ENCODE measurements at places on chromosomes 5 and 9.

DNA sequence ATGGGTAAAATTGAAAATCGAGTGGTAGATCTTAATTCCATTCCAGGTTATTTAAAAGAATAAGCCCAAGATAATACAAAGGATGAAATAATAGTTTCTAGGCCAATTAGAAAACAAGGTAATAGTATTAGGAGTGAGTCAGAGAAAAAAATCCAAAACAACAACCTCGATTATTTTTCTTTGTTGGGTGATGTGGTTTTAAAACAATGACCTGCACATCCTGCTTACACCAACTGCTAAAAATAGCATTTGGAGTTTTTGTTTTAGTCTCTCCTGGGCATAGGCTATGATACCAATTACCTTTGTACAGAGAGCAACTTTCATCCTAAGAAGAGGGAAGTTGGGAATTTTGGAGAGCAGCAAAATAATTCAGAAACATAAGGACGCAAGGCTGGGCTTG lies 101.7 kb upstream of the MYO10 start:
- DNase-seq: no peak

DNA sequence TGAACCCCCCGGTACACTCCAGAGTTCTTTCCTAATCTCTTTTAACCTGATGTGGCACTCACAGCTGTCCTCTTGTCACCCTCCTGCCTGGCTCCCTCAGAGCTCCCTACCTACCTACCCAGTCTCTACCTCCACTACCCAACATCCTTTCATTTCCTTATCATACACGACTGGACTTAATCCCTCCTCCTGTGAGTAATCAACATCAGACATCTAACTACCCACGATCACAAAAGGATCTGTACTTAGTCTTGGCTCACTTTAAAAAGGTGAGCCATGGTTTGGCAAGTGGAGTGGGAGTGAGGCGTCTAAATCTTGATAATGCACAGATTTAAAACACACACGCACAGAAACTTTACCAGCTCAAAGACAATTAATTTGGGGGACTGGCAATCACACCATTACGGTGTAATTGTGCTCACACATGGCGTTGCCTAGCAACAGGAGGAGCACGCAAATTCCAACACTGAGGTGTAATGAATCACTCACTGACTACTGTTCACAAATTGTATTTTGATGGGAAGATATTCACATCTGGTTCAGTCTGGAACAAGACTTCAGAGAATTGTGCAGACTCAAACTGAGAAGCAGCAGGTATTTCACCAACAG lies 235.9 kb downstream of the EPB41L4A start:
- no peak for DNase-seq

DNA sequence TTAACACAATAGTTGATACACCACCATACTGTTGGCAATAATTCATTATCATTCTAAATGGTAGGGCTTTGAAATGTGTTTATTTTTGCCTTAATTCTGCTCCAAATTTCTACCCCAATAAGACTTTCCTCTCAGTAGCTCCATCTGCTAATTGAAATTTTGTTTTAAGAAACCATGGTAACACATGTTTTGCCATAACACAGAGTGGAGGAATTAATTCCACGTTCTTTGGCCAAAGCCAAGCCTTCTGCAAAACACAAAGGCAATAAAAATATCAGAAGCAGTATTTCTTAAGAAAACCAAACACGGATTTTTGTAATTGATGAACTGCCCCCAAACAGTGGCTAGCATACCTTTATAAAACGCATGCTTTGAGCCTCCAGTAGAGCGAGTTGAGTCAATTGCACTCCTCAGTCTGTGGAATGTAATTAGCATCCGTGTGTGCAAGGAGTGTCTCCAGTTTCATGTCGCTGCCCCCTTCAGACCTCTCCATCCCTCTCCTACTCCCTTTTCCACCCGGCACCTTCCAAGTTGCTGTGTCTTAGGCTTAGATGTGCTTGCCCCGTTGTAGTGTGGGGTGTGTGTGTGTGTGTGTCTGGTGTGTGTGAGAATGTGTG lies 58.2 kb upstream of the CKS2 start:
- DNase-seq: no peak

GRCh38 chr9:5442400-5443011 lies 4.8 kb upstream of the PLGRKT start:
- no peak for DNase-seq

- no peak for DNase-seq
These were observed 12.5 kb upstream of the SEC16A start for GRCh38 chr9:136495238-136495800.

DNA sequence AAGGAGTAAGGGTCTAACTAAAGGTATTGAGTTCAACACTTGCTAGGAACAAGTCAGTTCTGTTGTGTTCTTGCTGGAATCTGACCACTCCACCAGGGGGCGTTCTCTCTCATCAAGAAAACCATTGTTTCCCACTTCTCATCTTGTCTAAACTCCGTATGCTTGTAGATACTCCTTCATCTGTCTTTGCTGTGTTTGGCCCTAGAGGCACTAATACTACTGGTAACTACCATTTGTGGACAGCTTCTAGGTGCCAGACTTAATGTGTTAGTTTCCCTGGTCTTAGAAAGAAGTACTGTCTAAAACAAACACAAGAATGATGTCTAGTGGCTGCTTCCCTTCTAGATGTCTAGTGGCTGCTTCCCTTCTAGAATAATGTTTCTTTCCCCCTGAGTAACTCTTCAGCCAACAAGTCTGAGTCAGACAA lies 18.7 kb upstream of the PTPDC1 start:
- DNase-seq: peak; percentile 26

GRCh38 chr9:22005021-22005701 lies 3.9 kb downstream of the CDKN2B start:
- no peak for DNase-seq

- no peak for DNase-seq
These were observed 1252.5 kb downstream of the EFNA5 start for GRCh38 chr5:106418196-106418595.

- DNase-seq: no peak
These were observed 146.4 kb downstream of the GRIA1 start for GRCh38 chr5:153636670-153637451.

GRCh38 chr9:105143136-105143430 lies 101.4 kb upstream of the SLC44A1 start:
- DNase-seq: no peak

GRCh38 chr5:112339761-112340160 lies 79.3 kb downstream of the EPB41L4A start:
- DNase-seq: no peak

- no peak for DNase-seq
These were observed 805.1 kb downstream of the NR2F1-AS1 start for GRCh38 chr5:92775711-92776615.

GRCh38 chr5:6483880-6484382 lies 35.3 kb downstream of the UBE2QL1 start:
- DNase-seq: no peak

DNA sequence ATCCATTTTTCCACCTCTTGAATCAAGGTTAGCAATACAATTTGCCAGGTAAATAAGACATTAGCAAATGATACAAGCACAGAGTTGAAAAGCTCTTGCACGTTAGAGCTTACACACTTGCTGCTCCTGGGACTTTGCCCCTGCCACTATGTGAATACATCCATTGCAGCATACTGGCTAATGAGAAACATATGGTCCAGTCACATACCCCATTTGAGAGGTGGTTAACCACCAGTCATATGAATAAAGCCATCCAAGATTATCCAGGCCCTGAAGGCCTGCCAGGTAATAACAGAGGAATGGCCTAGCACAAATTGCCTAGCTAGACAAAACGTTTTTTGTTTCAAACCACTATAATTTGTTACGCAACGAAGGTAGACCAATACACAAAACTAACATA lies 45.8 kb upstream of the FTMT start:
- no peak for DNase-seq

GRCh38 chr9:95350266-95350665 lies 32.8 kb upstream of the FANCC start:
- DNase-seq: no peak

DNA sequence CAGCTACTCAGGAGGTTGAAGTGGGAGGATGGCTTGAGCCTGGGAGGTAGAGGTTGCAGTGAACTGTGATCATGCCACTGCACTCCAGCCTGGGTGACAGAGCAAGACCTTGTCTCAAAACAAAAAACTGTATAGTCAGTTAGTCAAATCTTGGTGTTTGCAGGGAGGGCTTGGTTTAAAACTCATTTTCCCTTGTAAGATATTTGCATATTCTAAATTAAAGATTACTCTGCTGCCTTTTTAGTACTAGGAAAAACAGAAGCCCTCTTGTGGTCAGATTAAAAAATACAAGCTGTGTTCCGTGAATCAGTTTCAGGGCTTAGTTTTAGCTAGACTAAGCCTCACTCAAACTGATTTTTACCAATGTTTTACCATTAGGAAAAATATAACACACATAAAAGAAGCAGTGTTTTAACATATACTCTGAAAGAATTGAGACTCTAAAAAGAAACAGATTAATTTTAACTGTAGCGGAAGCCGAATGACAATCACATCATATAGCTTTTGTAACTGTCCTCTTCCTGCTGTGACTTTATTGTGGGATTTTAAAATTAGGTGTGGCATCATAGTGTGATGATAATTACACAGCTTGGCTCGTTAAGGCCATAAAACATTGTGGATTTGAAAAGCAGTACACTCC lies 84.9 kb upstream of the BASP1 start:
- DNase-seq: peak; percentile 17

GRCh38 chr9:92971121-92971520 lies 23.8 kb downstream of the FGD3 start:
- DNase-seq: no peak

- no peak for DNase-seq
These were observed 39.0 kb upstream of the DMXL1 start for GRCh38 chr5:119031905-119032304.

- no peak for DNase-seq
These were observed 216.0 kb downstream of the KDM4C start for GRCh38 chr9:6973762-6974161.

DNA sequence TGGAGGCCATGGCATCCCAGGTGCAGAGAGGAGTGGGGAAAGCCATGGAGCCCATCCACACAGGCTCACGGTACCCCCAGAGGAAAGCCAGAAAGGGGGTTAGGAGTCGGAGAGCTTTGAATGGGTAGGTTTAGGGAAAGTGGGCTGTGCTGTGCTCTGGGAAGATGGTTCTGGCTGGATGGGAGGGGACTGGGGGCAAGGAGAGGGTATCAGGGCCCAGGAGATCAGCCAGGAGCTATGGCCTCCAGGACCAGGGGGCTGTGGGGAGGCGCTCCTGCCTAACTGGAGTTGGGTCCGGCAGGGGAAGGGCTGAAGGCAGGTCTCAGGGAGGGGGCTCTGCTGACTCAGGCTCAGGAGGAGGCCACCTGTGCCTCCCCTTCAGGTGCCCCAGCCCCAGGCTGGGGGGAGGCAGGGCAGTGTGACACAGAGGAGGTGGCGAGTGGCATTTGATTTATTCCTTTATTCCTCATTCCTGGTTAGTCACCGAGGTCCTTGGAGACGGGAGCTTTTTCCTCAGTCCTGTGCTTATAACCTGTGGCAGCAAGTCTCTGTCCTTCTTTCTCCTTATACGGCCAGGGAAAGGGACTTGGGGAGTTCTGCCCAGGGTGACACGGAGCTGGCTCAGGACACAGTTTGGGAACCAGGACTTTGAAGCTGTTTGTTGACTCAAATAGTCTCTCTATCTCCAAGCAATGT lies 60.8 kb downstream of the TSTD2 start:
- DNase-seq: no peak

- no peak for DNase-seq
These were observed 228.1 kb downstream of the DRD1 start for GRCh38 chr5:175215906-175216305.

DNA sequence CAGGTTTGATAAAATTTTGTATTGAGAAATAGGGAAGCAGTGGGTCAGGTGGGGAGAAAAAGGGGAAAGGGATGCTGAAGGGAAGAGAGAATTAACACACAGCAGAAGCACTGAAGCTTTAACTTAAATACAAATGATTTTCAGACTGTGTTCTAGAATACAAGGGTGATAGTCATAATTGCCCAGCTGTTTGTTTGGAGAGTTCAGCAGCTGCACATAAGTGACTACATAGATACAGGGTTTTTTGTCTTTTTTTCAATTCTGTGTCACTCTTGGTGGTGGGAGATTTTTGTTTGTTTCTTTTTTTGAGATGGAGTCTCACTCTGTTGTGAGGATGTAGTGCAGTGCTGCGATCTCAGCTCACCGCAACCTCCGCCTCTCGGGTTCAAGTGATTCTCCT lies 590.4 kb upstream of the SEMA6A start:
- DNase-seq: no peak

DNA sequence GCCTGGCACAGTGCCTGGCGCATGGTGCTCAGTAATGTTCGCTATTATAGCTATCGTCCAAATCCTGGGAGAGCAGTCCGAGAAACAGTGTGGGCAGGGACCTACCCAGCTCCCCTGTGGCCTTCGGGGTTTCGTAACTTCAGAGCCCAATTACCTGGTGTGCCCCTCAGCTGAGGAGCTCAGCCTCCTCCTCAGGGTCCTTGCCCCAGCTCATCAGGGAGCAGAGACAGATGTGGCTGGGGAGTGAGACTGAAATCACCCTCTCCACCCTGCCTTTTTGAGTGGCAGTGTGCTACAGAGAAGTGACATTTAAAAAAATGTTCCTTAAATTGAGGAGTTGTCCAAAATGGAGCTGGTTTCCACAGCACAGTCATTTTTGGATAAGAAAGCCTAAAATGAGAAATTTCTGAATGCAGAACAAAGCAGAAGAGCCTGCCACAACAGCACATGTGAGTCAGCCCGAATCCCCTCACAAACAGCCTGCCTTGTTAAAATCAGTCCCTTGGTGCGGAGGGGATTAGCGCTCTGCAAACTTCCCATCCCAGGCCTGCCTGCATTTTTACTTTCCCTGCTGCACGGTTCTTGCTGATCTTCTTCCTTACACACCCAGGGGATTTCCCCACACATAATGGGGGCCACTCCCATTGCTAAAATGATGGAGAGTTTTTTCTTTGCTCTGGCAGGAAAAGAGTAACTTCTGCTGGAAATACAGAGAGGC lies 78.1 kb upstream of the PITX1 start:
- no peak for DNase-seq

- no peak for DNase-seq
These were observed 1416.0 kb downstream of the EFNA5 start for GRCh38 chr5:106254784-106255183.

DNA sequence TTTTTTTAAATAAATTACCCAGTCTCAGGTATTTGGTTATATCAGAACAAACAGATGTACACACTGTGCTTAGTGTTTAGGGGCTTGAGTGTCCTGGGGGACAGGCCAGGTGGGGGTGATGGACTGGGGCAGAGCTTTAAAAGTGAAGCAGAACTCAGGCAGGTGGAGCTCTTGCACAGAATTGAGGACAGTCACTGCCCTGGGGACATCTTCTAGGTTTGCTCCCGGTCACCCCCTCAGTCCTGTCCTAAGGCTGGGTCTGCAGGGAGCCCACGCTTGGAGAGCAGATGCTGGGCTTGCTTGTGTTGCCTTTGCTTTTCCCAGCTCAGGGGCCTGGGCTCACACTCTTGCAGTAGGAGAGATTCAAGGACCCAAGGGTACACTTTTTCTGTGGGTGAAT lies 10.8 kb downstream of the GADD45G start:
- DNase-seq: no peak

GRCh38 chr9:81314490-81314889 lies 374.9 kb downstream of the TLE1 start:
- no peak for DNase-seq

- DNase-seq: no peak
These were observed 361.0 kb downstream of the NFIB start for GRCh38 chr9:13952906-13953305.

- DNase-seq: no peak
These were observed 272.7 kb downstream of the TRIM32 start for GRCh38 chr9:116959809-116960208.

Data from CMK (cell line).